ENCODE measurements at places on chromosomes 12 and 14. TPM values are rescaled to one million over a fixed set of nuclear protein-coding genes. Genes with fewer than 3 reads are reported as not detected.

- DNase-seq: no peak
These were observed 52.0 kb upstream of the NTF3 start for GRCh38 chr12:5379749-5380496.

DNA sequence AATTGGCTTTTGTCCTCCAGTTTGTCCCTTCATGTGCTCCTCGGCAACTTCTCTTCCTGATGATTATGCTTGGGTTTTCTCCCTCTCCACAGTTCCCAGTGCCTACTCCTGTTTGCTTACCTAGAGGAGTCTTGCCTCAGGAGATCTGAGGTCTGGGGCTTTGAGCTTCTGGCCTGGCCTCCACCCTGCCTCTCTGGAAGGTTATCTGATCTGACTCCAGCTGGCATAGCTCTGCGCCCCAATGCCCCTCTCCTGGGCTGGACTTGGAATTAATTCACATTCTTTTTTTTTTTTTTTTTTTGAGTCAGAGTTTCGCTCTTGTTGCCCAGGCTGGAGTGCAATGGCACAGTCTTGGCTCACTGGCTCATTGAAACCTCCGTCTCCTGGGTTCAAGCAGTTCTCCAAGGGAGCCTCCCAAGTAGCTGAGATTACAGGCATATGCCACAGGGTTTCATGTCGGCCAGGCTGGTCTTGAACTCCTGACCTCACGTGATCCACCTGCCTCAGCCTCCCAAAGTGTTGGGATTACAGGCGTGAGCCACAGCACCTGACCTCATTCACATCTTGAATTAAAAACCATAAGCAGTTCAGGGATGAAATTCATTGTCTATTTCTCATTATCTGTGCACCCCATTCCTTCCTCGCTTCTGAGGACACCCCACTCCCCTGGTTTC, 33.5 kb downstream of the CFL2 start:
- DNase-seq: no peak

GRCh38 chr14:98172243-98172778, 1099.7 kb downstream of the BCL11B start:
- DNase-seq: no peak

DNA sequence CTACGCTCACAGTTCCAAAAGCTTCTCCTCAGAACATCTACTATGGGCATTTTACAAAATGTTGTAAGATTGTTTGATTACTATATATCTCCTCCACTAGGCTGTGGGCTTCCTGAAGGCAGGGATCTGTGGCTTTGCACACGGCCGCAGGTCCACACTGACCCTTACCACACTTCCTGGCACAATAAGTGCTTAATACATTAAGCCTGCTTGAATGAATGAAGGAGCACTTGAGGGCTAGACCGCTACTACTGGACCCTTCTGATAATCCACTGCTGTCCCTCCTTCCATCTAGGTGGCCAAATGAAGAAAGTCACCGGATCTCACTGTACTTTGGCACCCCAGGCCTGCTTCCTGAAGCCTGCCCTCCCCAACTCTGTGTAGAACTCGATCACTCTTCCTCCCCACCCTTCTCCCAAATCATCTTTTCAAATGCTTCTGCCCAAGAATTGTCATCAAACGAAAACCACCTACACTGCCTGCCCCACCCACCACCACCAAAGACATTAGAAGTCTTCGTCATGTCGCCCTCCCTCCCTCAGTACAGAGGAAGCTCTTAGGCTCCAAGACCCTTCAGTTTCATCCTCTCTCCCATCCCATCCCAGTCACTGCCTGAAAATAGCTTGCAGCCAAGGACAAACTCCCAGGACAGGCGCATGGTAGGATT, 596 bp upstream of the ZBTB39 start:
- no peak for DNase-seq

GRCh38 chr12:30965613-30965985, 39.1 kb downstream of the TSPAN11 start:
- no peak for DNase-seq

DNA sequence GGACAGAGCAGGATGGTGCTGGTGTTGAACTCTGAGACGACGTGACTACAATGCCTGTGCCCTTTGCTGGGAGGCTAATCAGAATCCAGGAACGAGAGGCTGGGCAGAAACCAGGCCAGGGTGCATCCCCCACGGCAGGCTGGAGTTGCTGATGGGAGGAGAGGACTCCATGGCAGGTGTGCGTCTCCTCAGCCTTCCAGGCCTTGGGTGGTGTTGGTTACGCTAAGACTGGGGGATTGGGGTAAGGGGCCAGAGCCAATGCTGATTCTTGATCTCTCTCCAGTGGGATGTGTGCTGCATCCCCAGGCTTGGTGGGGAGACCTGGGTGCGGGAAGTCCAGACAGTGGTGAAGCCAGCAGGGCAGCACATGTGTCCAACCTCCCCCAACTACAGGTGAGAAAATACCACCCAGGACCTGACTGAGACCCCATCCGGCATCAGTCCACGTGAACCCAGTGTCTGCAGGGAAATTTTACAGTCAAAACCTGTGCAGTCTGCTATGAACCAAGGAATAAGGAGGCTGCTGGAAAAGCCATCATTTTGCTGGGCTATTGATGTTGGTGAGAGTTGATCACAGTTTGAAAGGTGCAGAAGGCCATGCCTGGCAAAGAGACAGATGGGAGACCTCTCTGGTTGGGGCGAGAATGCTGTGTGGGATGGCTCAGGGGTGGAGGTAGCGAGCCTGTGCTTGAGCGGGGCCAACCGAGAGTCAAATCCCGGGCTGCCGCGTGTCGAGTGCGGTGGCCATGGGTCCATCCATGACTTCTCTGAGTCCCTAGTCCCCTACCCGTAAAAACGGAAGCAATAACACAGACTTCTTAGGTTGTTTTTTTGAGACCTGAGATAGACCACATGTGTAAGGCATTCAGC, 89.8 kb downstream of the NTF3 start:
- DNase-seq: no peak

GRCh38 chr14:51516706-51517395, 134.9 kb upstream of the FRMD6 start:
- DNase-seq: no peak

DNA sequence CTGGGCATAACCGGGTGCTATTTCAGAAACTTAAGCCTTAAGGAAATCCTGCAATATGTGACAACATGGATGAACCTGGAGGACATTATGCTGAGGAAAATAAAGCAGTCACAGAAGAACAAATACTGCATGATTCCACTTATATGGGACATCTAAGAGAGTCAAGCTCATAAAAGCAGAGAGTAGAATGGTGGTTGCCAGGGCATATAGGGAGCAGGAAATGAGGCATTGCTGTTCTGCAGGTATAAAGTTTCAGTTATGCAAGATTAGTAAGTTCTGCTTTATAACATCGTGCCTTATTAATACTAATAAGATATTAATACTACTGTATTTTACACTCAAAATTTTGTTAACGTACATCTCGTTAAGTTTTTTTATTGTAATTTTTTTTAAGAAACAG, 124.2 kb upstream of the ATF1 start:
- no peak for DNase-seq

DNA sequence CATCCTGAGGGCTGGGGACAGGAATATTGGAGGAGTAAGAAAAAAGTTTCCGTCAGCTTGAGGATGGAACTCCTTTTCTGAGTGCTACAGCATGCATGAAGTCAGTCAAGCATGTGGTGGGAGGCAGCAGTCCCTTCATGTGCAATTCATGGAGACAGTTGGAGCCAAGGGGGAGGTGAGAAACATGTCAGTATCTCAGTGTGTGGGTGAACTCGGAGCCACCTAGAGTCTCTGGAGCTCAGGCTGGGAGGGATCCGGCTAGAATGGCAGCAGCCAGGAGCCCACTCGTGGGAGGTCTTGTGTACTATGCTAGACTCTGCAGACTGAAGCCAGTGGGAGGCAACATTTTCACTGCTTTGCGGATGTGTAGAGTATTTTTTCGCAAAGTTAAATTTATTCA, 60.3 kb downstream of the AVPR1A start:
- no peak for DNase-seq

DNA sequence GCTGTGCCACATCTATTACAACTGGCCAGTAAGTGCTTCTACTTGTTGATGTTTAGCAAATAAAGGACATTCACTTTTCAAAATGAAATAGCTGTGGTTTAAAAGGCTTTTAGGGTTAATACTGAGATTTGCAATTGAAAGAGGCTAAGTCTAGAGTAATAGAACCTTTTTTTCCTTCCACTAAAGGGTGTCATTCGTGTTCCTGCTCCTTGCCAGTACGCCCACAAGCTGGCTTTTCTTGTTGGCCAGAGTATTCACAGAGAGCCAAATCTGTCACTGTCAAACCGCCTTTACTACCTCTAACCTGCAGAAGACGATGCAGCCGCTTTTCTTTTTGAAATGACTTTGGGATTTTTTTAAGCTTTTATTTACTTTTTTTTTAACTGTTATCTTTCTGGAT, 33.6 kb downstream of the PIWIL1 start:
- DNase-seq: no peak

GRCh38 chr14:29223947-29224346, 457.4 kb downstream of the FOXG1 start:
- no peak for DNase-seq

- no peak for DNase-seq
These were observed 10.7 kb upstream of the TBX3 start for GRCh38 chr12:114694436-114695304.

DNA sequence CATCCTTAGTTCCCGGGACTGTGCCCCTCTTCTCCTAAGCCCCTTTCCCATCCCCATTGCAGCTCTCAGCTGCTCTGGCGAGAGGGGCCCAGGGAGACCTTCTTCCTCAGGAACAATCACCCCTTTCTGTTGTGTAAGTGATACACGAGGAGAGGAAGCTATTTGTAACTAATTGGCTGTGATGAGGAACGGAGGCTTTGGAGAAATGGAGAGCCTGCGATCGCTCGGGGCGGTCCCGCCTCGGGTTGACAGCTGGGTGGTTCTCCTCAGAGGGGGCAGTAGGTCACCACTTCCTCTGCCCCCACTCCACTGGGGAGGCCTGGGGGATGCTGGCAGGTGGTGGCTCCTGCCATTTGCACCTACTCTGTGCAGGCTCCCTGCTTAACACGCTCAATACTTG, 6.6 kb upstream of the PGF start:
- no peak for DNase-seq

GRCh38 chr12:54431911-54432814, 13.1 kb upstream of the ITGA5 start:
- DNase-seq: peak; percentile 90

- DNase-seq: no peak
These were observed 249.9 kb downstream of the SLC15A4 start for GRCh38 chr12:128573907-128574306.

DNA sequence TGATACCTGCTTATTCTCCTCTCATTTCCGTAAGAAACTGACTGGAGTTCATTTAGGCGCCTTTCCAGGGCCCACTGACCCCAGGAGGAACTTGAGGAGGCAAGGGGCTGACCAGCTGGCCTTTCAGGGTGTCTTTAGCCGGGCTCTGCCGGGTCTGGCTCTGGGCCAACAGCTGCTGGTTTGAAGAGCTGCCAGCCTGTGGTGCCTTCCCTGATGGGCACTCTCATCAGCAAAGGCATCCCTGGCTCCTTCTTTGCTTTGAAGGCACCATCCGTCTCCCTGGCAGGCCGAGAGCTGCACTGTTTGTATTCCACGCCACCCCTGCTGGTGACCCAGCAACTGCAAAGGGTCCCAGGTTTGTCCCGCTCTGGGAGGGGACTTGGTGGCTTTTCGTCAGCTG, 42.0 kb downstream of the IQSEC3 start:
- peak; percentile 66 for DNase-seq

GRCh38 chr12:55712700-55713415, 3.0 kb upstream of the BLOC1S1 start:
- peak; percentile 17 for DNase-seq

DNA sequence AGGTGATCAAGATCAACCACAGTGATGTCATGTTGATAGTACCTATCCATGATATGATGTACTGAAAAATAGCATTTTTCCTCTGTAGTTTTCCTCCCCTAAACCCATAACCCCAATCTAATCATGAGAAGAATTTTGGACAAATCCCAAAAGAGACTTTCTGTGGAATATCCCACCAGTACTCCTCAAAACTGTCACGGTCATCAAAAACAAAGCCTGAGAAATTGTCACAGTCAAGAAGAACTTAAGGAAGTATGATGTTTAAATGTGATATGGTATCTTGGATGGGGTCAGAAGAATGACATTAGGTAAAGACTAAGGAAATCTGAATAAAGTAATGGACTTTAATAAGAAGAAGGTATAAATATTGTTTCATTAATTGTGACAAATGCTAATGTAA, 248.8 kb downstream of the RMST start:
- no peak for DNase-seq

DNA sequence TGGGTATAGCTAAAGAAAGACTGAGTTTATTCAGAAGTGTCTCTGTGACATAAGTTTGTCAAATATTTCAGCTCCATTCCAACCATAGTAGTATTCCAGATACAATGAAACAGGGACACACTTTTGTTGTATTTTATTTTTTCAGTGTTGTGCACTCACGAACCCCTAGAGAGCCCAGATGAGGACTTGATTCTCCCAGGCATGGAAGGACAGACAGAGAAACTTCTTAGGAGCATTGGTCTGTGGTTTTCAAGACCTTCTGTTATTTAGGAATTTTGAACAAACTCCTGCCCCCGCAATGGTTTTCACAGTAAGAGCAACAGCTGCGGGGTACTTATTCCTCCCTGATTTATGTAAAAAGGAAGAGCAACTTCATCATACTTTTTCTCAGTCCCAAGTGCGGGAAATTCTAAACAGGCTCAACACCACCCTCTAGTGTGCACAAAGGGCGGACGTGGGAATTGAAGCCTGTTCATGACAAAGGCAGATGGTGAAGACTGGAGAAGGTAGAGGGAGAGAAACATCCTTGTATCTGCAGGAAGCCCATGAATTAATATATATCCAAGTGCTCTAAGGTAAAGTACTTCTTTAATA, 147.6 kb downstream of the PAH start:
- DNase-seq: no peak

- DNase-seq: no peak
These were observed 58.0 kb upstream of the ELK3 start for GRCh38 chr12:96136161-96136560.

DNA sequence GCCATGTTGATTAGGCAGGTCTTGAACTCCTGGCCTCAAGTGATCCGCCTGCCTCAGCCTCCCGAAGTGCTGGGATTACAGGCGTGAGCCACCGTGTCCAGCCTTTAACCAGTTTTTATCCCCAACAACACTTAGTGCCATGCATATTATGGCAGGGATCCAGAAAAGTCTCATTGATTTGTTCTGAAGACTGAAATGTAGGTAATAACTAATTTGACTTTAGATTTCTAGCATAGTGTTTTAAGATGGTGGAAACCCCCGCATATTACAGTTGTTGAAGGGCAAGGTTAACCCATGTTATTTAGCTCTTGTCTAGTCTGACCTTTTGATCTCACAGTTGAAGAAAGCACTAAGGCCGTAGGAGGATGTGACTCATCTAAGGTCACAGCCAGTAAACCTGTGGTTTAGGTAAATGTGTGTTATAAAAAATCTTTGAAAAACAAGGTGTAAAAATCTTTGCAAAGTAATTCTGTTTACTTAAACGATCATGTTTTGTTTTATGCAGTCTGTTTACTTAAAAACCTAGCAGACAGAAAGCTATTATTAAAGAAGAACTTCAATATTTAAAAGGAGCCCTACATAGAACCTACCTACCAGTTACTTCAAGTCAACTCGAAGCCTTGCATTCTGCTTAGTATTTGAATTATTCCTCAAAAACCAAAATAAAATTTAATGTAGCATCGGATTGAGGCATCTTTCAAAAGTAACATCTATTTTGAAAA, 24.8 kb downstream of the BICDL1 start:
- DNase-seq: no peak

GRCh38 chr12:52004042-52004648, 2.6 kb upstream of the TAMALIN start:
- peak; percentile 78 for DNase-seq

PUS7L gene
- total RNA-seq: 12.9 TPM

DTX1 gene
- total RNA-seq: 4.8 TPM

CMKLR1 gene
- total RNA-seq: 41.9 TPM

CELA1 gene
- total RNA-seq: not detected

TAOK3 gene
- total RNA-seq: 45.4 TPM

A2ML1 gene
- 0.27 TPM for total RNA-seq

MED6 gene
- total RNA-seq: 40.1 TPM

Measured in aorta (tissue), 5 donors.